ENCODE measurements at places on chromosomes 1 and 21. TPM values are rescaled to one million over a fixed set of nuclear protein-coding genes. Genes with fewer than 3 reads are reported as not detected.

The KRTAP12-2 gene
- total RNA-seq = 5.6 TPM

The KCNJ9 gene
- total RNA-seq = not detected

The LRRC38 gene
- 3.5 TPM for total RNA-seq

The F5 gene
- total RNA-seq = 5.1 TPM
